Camera-type eye (tissue), 1 donor: ENCODE measurements at places on chromosomes 12 and 14. TPM values are rescaled to one million over a fixed set of nuclear protein-coding genes. Genes with fewer than 3 reads are reported as not detected.

Gene RDH16
- 1.0 TPM for total RNA-seq

Gene TMEM253
- not detected for total RNA-seq

Gene NPFF
- total RNA-seq, result not detected

Gene SLC8A3
- 12.2 TPM for total RNA-seq

Gene KRT2
- total RNA-seq, result not detected

Gene RERG
- 23.4 TPM for total RNA-seq

Gene HPD
- total RNA-seq, result 0.77 TPM

Gene STAC3
- total RNA-seq, result 55.6 TPM
